HT-29 (cell line): ENCODE measurements at places on chromosomes 3 and 15. TPM values are rescaled to one million over a fixed set of nuclear protein-coding genes. Genes with fewer than 3 reads are reported as not detected.

UPK1B gene
- not detected in 2 replicates for total RNA-seq

KNL1 gene
- total RNA-seq: 13.1 and 17.7 TPM in 2 replicates

A4GNT gene
- total RNA-seq: not detected in 2 replicates

SGO1 gene
- 4.9 and 5.1 TPM in 2 replicates for total RNA-seq

C2CD4A gene
- total RNA-seq: 0.10 and 0.58 TPM in 2 replicates

ADCY5 gene
- 1.2 and 1.6 TPM in 2 replicates for total RNA-seq

ISG20 gene
- total RNA-seq: 59.0 and 60.2 TPM in 2 replicates

GALNT15 gene
- not detected in 2 replicates for total RNA-seq

CLDN16 gene
- not detected in 2 replicates for total RNA-seq

GRCh38 chr3:79410136-79410535 is 357.7 kb downstream of the ROBO1 start:
- DNase-seq: no peak

DNA sequence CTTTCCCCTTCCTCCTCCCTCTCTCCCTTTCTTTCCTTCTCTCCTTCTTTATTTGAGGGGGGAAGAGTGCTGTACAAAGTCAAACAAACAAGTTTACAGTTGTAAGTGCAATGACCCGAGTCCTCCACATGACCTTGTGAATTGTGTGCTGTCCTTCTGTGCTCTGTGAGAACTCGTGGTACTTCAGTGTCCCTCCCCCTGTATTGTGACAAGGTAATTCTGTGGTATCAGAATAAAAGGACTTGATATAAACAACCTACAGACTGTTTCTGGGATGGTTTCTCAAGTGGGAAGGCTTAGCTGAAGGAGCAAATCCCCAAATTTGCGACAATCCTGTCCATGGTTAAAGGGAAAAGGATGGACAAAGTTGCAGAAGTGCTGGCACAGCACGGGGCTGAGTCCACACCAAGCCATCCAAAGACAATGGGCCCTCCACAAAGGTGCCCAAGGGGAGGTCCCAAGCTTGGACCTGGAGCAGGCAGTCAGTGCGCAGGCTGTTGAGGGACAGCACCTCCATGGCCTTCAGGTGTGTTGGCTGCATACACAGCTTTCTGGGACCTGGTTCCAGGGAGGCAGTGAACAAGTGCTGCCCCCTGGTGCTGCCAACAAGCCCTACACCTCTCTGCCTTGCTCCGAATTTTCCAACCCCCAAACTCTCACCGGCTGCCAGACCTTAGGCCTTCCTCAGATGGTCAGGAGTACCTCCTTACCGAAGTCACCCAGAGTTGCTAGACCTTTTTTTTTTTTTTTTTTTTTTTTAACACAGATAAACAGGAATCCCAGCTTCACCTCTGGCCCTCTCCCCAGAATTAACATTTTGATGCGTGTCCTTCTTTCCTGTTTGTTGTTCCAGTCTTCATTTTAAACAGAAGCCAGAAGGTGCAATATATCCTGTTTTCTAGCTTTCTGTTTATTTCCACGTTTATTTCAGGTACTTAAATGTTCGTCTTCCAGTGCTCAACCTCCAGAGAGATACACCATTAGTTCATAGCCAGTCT is 2.6 kb upstream of the APEH start:
- DNase-seq: peak; percentile 73

DNA sequence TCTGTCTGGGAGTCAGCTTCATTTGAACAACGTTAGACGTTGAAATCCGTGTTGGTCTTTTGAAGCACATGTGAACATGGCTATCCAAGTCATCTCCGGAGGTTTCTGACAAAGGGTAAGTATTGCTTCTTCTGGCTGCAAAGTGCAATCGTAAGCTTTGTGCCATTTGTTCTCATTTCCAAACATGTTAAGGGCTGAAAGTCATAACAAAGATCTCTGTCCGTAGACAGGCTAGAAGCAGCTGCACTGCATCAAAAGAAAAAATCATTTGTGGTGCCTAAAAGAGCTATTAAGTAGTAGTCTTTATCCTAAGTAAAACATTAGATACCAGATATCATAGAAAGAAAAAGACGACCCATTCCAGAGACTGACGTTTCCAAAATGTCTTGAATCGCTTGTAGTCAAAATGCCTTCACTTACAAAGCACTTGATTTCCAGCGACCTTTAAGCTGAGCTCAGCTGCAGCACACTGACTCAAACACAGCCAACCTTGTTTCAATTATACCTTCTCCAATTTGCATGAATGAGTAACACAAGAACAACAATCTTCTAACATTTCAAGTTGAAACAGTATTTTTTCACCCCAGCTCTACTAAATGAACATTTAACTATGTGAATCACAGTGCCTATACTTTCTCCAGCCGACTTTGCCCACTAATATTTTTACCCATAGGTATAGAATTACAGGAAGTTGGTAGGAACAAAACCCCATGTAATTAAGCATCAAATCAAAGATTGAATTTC is 76.6 kb downstream of the NEDD4 start:
- no peak for DNase-seq

- no peak for DNase-seq
Measured at GRCh38 chr15:45550436-45550835, 27.9 kb upstream of the SLC30A4 start.

DNA sequence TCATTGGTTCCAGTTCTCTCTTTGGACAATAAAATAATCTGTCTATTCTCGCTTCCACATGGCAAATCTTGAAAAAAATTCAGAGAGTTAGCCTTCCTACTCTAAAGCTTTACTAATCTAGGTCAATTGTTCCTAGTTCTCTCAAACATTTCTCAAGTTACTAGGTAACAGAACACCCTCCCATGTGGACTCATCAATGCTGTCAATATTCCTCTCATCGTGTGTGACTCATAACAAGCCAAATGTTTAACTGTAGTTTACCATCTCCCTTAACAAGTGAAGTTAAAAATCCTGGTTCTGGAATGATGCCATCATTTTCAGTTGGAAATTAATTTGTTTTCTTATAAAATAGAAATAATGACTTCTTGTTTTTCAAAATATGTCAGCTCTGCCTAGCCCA is 438.6 kb downstream of the ROBO1 start:
- no peak for DNase-seq

DNA sequence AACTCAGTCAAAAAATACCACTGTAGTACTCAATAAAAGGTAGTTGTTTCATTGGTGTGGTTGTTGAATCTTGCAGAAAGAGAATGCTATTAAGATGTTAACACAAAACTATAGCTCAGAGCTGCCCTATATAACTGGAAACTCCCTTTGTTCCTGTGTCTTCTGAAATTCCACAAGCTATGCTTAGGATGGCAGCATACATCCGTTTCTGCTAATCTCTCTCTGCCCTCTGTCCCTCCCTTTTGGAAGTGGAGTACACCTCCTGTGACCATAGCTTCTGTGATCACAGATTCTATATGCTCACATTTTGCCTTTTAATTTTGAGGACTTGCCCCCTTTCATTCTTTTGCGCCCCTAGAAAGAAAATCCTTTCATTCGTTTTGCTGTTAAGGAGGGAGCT is 33.7 kb downstream of the ARPP21 start:
- DNase-seq: no peak

DNA sequence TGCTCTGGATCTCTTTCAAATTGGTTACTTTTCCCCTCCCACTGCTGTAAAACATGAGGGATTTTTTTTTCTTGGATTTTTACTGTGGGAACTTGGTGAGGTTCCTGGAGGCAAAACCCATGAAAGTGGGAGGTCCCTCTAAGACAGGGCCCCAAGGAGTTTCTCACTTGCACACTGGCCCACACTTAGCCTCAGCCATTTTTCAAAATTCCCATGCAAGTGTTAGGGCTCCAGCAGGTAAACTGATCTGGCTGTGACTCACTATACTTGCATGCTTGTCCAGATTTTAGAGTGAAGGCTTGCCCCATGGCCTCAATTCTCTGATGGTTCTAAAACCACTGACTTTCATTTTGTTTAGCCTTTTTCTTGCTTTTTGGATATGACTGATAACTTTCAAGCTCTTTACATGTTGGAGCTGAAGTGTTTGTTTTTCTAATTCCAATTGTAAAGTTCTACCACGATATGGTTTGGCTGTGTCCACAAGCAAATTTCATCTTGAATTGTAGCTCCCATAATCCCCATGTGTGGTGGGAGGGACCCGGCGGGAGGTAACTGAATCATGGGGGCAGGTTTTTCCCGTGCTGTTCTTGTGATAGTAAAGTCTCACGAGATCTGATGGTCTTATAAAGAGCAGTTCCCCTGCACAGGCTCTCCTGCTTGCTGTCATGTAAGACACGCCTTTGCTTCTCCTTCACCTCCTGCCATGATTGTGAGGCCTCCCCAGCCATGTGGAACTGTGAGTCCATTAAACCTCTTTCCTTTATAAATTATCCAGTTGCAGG is 37.7 kb downstream of the MCCC1 start:
- no peak for DNase-seq

GRCh38 chr15:50109076-50109987 is 9.7 kb downstream of the ATP8B4 start:
- no peak for DNase-seq

GRCh38 chr15:58490888-58491473 is 59.2 kb downstream of the LIPC start:
- DNase-seq: no peak

DNA sequence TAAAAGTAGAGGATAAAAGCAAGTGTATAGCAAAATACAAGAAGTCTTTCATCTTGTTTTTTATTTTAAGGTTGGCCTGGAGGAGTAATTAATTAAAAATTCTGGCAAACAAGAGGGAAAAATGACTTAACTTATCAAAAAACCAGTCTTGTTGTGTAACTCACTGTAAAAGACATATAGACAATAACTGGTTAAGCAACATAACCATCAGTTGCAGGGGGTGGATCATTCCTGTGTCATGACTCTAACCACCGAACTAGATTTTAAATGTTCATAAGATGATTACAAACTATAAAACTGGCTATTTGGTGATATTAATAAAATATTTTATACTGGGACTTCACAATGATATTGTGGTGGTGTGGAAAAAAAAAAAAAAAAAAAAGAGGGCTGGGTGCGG is 130.6 kb downstream of the STAG1 start:
- DNase-seq: no peak

DNA sequence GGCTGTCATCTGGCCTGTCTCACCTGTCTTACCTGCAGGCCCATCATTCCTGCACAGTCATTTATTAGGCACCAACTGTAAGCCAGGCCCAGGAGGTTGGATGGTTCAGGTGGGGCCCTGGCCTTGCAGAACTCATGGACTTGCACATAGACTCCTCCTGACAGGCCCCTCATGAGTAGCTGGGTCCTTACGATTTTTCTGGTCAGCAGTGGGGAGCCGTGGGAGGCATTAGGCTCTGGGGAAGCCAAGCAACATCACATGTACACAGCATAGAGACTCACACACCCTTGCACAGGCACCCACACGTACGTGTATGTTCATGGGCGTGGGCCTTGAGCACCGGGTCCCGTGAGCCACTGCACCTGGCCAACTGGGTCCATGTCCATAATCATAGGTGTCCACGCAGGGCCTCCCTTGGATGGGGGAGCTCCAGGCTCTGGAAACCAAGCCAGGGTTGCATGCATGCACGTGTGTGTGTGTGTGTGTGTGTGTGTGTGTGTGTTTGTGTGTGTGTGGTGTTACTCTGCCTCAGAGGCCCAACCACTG is 20.3 kb downstream of the CISH start:
- no peak for DNase-seq

DNA sequence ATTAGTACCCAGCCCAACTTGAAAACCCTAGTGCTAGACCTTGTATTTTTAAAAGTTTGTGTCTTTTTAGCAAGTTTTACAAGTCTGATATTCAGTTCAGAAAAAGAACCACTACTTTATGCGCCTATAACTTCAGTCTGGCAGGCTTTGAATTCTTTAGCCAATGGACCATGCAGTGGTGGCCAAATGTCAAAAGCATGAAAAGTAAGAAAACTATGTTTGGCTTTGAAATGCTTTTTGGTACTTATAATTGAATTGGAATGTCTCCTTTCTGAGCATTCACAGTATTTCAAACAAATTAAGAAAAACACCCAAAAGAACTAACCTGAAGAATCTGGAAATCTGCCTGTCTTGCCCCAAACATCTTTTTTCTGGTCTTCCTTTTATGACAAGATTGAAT is 12.8 kb downstream of the WDR48 start:
- DNase-seq: no peak

DNA sequence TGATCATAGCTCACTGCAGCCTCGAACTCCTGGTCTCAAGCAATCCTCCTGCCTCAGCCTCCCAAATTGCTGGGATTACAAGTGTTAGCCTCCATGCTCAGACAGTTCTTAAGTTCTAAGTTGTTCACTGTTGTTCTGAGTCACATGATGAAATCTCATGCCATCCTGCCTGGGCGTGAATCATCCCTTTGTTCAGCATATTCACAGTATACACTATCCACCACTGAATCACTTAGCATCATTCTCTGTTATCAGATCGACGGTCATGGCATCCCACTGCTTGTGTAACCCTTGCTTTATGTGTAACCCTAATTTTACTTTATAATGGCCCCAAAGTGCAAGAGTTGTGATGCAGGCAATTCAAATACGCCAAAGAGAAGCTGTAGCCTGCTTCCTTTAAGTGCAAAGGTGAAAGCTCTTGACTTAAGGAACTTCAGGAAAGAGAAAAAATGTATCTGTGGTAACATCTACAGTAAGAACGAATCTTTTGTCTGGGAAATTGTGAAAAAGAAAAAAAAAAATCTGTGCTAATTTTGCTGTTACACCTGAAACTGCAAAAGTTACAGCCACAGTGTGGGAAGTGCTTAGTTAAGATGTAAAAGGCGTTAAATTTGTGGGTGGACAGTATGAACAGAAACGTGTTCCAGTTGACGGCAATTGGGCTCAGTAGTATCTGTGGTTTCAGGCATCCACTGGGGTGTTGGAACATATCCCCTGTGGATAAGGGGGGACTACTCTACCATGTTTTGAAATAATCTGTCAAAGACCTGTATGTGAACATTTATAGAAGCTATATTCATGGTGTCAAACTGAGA is 80.6 kb downstream of the PCOLCE2 start:
- no peak for DNase-seq

DNA sequence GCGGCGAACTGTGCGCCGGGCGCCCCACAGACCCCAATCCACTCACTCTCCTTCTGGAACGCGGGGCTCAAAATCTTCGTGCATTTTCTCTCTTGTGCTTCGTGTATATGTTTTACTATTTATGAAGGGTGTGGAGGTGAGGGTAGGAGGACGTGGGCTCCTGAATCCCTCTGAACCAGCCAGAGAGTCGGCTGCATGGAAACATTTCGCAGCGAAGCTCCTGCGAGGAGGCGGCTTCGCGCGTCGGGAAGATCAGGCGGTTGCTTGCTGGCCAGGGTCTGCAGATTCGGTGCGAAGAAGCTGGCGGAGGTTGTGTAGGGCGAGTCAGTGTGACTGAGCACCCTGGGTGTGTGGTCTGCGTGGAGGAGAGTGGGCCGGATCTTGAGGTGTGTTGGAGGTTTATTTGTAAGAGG is 1.1 kb downstream of the CNTN4 start:
- DNase-seq: no peak

DNA sequence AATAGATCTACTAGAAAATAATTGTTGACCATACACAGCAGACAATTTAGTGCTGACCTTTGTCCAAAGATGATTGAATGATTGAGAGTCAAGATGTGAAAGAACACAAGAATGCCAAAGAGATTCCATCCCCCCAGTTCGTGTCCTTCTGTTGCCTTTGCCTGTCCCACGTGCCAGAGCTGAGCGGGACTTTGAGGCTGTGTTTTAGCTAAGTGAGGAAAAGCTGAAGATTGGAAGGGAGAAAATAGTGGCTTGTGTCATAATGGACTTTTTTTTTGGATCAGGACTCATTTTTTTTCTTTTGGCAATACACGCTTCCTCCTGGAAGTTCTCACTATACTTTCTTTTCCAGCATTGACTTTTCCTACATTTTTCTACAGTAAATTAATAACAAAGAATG is 206.6 kb upstream of the MDFIC2 start:
- DNase-seq: no peak

GRCh38 chr3:157515398-157515797 is 12.2 kb upstream of the VEPH1 start:
- no peak for DNase-seq
